Neuronal stem cell (in vitro differentiated cells): ENCODE measurements at places on chromosomes 5 and 9.
A peak's percentile ranks its signal among the peaks of the same experiment; 100 is the strongest.

GRCh38 chr9:92206488-92206887 is 87.0 kb downstream of the IARS1 start:
- no peak for DNase-seq

DNA sequence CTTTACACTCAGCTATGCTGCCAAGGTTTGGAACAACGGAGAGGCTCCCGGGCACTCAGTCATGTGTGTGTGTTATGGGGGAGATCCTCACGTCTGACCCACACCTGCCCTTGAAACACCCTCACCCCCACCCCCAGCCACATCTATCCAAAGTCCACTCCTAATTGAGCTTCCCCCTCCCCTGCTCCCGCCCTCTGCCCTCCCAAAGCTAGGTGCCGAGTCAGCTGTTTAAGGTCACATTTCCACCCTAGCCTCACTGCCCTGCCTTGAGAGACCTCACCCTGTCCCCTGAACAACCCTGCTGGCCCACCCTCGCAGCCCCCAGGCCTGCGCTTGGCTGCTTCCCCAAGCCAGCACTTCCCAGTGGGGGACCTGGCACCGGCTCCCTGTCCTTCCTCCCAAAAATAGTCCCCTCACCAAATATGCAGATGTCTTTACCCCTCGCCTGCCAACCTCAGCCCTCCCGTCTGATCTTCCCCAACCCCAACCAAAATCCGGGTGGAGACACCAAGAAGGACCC is 36.0 kb downstream of the GLDC start:
- no peak for DNase-seq

DNA sequence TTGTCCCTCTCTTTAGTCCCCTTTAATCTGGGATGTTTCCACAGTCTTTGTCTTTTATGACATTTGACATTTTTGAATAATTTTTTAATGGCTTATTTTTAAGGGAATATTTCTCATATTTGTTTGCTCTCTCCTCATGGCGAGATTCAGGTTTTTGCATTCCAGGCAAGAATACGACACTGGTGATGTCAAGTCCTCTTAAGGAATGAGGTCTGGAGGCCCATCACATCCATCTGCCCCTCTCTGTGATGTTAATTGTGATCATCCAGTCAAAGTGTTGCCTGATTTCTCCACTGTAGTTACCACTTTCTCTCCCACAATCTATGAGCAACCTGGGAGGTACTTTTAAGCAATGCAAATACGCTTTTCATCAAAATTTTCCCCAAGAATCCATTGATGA is 193.2 kb downstream of the MAST4 start:
- no peak for DNase-seq

DNA sequence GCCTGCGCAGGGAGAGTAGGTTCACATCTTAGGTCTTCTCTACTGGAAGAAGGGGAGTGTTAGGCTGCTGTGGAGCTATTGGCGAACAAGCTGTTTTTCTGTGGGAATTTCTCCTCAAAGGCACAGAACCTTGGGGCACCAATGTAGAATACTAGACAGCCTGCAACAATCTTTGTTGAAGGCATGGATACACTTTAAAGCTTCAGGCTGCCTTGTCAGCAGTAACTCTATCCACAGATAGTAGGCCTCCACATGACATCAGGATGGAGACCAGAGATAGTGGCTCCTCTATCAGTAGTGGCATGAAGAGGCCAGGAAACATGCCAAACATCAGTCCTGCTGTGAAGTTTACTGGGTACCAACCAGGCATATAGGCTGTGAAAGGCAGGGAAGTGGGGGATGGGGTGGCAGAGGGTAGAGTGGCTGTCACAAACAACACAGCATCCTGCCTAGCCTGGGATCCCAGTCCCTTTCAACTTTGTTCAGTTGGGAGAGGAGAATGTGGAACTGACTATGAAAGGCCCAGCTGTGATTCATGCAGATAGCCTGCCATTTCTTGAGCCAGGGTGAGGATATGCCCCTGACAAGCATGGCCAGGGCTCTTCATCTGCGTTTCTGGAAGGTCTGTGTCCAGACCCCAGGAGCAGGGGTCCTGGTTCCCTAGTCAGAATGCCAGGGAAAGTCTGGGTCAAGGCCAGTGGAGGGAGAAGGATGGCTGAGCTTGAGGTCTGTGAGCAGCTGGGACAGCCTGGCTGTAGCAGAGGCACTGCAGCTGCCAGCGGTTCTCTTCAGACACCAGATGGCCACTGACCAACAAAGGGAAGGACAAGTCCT is 1.0 kb upstream of the HK3 start:
- no peak for DNase-seq

GRCh38 chr5:16669776-16670175 is 53.0 kb upstream of the RETREG1 start:
- DNase-seq = no peak

- DNase-seq = no peak
These were observed 10.3 kb downstream of the ITGA2 start for GRCh38 chr5:52999344-52999949.

- peak; percentile 39 for DNase-seq
These were observed at the start of gene ITGA2 for GRCh38 chr5:52989025-52989780. Gene ITGA2 (plus strand): TSS chr5:52989352. CDS start chr5:52989469, 117 bp downstream.

GRCh38 chr9:95080961-95081647 is 236.4 kb downstream of the FANCC start:
- DNase-seq = no peak

DNA sequence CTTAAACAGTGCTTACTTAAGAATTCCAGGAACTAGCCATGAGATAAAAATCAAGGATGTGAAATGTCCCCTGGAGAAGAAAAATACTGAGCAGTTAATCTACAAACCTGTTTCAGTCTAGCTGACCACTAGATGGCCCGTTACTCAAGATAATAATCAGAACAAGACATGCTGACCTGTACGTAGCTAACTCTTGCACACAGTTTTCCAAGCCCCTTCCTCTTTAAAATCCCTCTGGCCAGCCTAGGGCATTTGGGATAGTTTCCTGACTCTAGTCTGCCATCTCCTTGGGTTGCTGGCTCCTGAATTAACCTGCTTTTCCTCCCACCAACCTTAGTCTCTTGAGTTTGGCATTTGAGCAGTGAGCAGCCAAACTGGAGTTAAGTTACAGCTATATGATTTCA is 59.2 kb upstream of the TRAF1 start:
- peak; percentile 41 for DNase-seq

DNA sequence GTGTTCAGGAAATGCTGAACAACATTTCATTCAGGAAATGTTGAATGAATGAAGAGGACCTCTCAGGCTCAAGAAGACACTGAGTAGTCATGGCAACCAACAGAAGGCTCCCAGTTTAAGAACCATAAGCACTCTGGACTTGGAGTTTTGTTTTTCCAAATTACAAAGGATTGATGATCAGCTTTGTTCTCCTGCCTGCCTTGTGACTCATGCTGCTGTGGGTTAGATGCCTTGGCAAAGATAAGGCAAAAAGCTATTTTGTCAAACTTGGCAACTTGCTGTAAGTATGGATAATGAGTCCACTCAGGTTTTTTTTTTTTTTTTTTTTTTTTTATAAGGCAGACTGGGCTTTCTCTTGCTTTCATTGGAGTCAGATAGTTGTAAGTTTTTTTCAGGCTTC is 365.0 kb downstream of the TMEM232 start:
- DNase-seq = no peak

DNA sequence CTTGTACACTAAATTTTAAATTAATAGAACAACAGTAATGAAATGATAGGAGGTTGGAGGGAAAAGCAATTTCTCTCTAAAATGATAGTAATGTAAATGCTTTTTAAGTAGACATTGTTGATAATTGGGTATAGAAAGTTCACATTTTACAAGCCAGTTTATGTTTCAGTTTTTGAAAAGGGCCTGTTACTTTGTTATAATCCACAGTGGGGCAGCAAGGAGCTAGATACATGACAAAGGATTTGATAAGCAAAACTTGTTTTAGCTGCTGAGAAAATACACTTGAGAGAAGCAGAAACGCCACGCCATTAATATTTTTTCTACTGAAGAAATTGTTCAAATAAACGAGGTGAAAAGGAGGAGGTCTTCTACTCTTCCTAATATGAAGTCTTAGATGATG is 30.2 kb downstream of the SREK1 start:
- DNase-seq = no peak

- DNase-seq = no peak
These were observed 81.8 kb downstream of the BOD1 start for GRCh38 chr5:173534664-173535063.

DNA sequence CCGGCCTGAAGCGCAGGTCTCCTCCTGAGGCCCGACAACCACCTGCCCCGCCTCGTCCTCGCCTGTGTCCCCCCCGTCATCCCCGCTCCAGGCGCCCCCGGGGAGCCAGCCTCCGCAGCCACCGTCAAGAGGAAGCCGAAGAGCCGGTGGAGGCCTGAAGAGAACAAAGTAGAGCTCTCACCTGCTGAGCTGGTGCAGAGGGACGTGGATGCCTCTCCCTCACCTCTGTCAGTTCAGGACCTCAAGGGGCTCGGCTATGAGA is 169.9 kb downstream of the HINT1 start:
- no peak for DNase-seq

GRCh38 chr5:151257731-151258181 is 4.8 kb downstream of the GM2A start:
- DNase-seq = no peak

DNA sequence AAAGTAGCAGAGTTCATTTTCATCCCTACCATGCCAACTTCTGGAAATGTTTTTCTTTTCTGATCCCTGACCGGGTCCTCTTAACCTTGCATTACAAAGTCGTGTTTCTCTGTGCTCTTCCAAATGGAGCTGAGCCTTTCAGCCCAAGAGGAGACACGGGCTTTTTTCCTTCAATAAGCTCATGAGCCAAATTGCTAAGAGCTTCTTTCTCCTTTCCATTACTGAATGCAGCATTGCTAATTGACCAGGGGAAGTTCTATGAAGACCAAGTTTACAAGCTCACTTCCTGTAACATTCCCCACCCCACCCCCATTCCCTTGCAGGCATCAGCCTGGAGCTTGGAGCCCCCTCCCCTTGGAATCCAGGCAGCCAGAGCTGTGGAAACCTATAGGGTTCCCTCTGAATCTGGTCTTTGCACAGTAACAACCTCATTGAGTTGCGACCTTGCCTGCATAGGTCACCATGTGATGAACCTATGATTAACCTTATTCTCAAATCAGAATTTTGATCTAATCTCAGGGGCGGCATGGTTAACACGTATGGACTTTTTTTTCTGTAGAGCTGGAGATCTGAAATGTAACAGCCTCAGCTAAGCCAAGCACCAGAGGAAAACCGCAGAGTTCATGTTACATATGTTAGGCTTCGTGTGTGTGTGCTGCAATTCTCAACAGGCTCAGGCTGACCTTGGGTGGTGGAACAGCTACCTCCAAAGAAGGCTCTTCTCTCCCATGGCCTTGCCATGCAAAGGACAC is 395.7 kb upstream of the ZNF462 start:
- DNase-seq = peak; percentile 15

DNA sequence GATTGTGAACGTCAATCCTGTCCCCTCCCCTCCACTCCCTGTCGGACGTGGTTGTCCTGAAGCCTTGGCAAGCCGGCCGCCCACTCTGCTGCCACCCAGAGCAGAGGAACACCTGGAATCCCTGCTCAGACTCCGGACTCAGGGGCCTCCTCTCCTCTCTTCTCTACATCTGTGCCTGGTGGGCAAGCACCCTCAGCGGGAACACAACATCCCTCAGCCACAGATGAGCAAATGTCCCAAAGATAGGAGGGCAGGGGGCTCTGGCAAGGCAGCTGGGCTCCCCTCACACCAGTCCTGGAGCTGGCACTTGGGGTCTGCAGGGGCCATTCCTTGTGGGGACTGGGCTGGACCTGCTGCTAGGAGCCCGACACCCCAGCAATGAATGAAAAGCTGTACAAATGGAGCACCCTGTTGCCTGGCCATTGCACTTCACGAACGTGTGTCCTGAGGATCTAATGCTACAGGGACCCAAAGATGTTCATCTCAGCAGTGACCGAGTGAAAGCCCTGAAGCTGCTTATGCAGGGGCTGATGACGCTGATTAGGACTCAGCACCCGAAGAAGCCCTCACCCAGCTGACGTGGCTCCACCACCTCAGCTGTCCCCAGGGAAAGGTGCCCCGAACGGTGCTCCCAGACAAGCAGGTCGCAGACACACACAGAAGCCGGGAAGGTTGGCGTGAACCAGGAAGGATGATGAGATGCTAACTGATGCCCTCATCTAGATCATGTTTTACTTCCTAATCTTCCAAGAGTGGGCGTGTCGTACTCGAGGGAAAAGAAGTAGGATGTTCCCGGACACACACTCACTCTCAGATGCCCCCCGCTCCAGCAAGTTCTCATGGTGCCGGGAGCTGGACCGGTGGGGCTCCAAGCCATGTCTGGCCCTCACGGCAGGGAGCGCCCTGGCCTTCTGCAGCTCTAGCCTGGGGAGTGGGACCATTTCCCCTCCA is 177.0 kb upstream of the PPP1R26 start:
- no peak for DNase-seq

- peak; percentile 12 for DNase-seq
These were observed 646 bp downstream of the SWI5 start for GRCh38 chr9:128276574-128277270.

DNA sequence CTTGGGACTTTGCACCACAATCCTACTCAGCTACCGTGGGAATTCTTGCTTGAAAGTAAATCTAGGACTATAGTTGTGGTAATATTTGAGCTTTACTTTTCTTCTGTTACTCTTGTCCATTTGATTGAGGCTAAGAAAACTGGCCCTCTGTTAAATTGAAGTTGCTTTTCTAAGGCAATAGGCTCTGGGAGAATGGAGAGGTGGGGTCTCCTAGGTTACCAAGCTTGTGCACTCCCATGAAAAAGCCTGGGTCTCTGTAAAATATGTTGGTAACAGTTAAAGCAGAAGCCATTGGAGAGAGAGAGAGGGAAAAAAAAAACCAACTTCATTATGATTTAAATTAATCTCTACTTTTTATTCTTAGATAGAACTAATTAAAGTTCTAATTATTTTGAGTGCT is 68.6 kb downstream of the RAI14 start:
- no peak for DNase-seq

DNA sequence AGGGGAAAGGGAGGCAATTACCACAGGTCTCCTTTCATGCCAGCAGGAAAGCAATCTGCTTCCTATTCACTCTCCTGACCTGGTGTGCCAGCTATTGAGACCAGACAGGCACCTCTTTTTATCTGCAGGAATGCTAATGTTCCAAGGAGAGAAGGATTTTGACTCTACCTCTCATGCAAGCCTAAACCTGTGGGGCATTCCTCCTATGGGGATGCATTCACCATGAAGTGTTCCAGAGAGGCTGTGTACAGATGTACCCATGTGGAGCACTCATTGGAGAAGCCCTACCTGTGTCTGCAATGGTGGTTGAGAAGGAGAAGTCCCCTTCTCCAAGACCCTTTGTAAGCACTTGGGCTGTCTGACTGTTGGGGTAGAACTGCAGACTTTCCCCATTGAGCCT is 45.4 kb upstream of the EDIL3 start:
- no peak for DNase-seq

GRCh38 chr5:165015126-165015525 is 1509.7 kb downstream of the MAT2B start:
- DNase-seq = no peak

- DNase-seq = no peak
These were observed 24.9 kb upstream of the CEP120 start for GRCh38 chr5:123448017-123448617.
